CD4-positive, alpha-beta T cell (primary cell): ENCODE measurements at places on chromosomes 11 and 22. TPM values are rescaled to one million over a fixed set of nuclear protein-coding genes. Genes with fewer than 3 reads are reported as not detected.
A peak's percentile ranks its signal among the peaks of the same experiment; 100 is the strongest.

Gene NELL1
- not detected for total RNA-seq

Gene GAB2
- total RNA-seq: 11.9 TPM

Gene TMA7B
- 6.5 TPM for total RNA-seq

Gene TALDO1
- total RNA-seq: 26.2 TPM

Gene PRR5
- total RNA-seq: 31.6 TPM

Gene POLA2
- 10.6 TPM for total RNA-seq

Gene MRGPRE
- not detected for total RNA-seq

Gene CAVIN3
- total RNA-seq: not detected

Gene CARNS1
- 10.0 TPM for total RNA-seq

Gene SNU13
- 134 TPM for total RNA-seq

DNA sequence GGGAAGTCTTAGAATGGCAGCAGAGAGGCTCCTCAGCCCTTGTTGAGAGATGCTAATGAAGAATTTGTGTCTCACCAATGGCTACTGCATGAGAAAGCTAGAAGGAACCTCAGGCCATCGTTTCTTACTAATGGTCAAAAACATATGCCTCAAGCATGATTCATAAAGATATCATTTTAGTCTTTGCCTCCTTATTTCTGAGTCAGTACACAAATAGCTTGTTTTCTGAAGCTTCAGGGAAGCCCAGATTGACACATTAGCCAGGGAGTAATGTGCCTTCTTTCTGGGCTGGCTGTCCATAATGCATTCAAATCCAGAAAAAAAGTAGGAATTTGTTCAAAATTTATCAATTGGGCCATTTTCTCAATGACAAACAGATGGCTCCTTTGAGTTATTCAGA is 169.4 kb upstream of the ZBED5 start:
- no peak overlapping the region for H3K27ac ChIP-seq
- no peaks in the 10 kb centered on the region for H3K27me3 ChIP-seq
- no peak overlapping the region for H3K4me3 ChIP-seq
- H3K36me3 ChIP-seq: no peaks in the 10 kb centered on the region

DNA sequence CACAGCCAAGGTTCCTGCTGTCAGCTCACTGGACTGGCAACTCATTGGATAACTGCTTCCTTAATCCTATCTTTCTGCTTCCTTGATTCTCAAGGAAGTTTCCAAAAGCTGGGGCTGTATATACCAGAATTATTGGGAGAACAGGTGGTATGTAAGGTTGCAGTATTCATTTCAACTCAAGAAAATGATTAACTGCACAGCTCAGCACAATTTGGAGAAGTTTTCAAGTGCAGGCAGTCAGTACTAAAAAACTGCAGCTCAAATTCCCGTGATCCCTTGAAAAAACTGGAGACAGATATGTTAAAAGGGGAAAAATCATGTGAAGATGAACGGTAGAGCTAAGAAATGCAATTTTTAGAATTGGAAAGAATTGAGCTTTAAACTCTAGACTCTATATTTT is 44.4 kb downstream of the GRM5 start:
- no peaks in the 10 kb centered on the region for H3K36me3 ChIP-seq
- no peak overlapping the region for H3K4me3 ChIP-seq
- no peak for DNase-seq
- no peaks in the 10 kb centered on the region for H3K27me3 ChIP-seq
- H3K4me1 ChIP-seq: no peaks in the 10 kb centered on the region
- no peak overlapping the region for H3K27ac ChIP-seq

DNA sequence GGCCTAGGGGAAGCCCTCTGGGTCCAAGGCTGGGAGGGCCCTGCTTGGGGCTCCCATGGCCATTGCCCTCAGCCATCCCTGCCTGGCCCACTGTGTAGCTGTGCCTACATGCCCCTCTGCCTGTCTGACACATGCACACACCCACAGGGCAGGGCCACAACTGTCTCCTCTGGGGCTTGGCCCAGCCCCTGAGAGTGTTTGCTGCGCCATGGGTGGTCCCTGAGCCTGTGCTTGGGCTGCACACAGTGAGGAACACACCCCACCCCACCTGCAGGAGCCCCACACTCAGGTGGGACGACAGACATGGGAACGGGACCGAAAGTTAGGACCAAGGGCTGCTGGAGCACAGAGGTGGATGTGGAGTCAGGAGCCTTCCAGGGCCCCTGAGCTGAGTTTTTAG is 489.5 kb downstream of the TBC1D22A start:
- no peak overlapping the region for H3K4me3 ChIP-seq
- no peak for DNase-seq
- no peak overlapping the region for H3K27ac ChIP-seq
- H3K27me3 ChIP-seq: no peaks in the 10 kb centered on the region
- H3K36me3 ChIP-seq: no peaks in the 10 kb centered on the region
- H3K4me1 ChIP-seq: no peaks in the 10 kb centered on the region

DNA sequence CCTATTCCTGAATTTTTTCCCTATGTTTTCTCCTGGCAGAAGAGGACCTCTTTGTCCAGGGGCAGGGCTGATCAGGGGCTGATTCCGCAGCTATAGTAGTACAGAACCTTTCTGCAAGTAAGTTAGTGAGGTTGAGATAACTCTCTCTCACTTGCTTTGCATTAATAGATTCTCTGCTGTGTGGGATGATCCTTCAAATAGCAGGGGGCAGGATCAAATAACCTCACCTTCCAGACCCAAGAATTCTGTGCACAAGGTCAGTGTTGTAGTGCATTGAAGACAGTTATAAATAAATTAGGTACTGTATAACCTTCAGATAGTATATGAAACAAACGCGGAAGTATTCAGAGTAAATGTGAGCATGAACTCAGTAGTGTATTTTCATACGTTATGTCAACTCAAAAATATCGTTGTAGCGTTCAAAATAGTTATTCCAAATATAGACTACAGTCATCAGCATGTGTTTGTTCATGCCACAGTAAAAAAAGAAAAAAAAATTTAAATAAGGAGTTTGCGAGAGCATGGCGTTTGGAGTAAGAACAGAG is 278 bp downstream of the MMP26 start:
- H3K27ac ChIP-seq: no peak overlapping the region
- no peaks in the 10 kb centered on the region for H3K27me3 ChIP-seq
- no peak for DNase-seq
- H3K4me1 ChIP-seq: no peaks in the 10 kb centered on the region

- H3K4me3 ChIP-seq: peak within 1 kb of the TSS; percentile 74
- no peaks in the 10 kb centered on the region for H3K36me3 ChIP-seq
- peaks cover 65% of the 10 kb centered on the region for H3K4me1 ChIP-seq
- H3K27me3 ChIP-seq: no peaks in the 10 kb centered on the region
These were observed at the start of gene ARRB1 for GRCh38 chr11:75351541-75351790. Gene ARRB1, minus strand, starts transcription at chr11:75351661. Its CDS starts 54 bp downstream, at chr11:75351607.

DNA sequence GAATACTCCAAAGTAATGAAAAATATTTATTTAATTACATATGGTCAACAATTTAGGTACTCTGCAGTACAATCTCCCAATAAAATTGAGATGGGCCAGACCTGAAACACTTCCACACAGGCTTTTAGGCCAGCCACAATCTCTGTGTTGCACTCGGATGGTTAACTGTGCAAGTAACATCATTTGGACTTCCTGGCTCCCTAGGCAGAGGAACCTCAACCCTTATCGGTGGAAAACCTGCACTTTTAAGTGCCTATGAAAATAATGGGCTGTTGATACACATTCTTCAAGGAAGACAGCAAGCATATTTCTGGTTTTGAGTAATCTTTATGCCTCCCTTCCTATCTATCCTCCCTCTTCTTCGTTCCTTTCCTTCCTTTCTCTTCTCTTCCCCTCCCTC is 343.1 kb downstream of the SOX6 start:
- no peak for DNase-seq
- no peaks in the 10 kb centered on the region for H3K4me1 ChIP-seq
- H3K27ac ChIP-seq: no peak overlapping the region
- H3K27me3 ChIP-seq: no peaks in the 10 kb centered on the region
- no peaks in the 10 kb centered on the region for H3K36me3 ChIP-seq
- no peak overlapping the region for H3K4me3 ChIP-seq

GRCh38 chr11:68933605-68934320 is 30.1 kb downstream of the IGHMBP2 start:
- H3K27me3 ChIP-seq: no peaks in the 10 kb centered on the region
- H3K4me3 ChIP-seq: no peak overlapping the region
- peaks cover 76% of the 10 kb centered on the region for H3K36me3 ChIP-seq
- no peaks in the 10 kb centered on the region for H3K4me1 ChIP-seq
- no peak overlapping the region for H3K27ac ChIP-seq

DNA sequence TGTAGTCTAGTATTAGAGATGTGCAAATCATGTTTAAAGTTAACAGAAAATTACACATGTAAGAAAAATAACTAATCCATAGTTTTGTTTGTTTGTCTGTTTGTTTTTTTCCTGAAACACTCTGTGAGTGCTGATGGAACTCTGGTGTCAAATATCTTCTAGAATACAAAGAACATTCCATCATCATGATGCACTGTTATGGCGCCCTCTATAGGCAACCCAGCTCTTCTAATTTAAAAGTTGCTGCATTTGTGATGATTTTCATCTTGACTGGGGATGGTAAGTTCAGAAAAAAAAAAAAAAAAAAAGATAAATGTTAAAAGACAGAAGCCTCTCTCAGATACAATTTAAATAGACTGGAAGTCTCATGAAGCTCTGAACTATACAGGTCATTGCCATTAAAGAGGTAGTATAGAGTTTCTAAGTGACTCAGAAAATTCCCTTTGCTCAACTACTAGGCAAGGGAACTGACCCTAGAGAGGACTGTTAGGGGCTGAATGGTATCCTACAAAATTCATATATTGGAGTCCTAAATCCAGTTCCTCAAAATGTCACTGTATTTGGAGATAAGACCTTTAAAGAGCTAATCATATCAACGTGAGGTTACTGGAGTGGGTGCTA is 597.2 kb upstream of the ANO3 start:
- no peaks in the 10 kb centered on the region for H3K27me3 ChIP-seq
- no peaks in the 10 kb centered on the region for H3K36me3 ChIP-seq
- no peaks in the 10 kb centered on the region for H3K4me1 ChIP-seq
- H3K4me3 ChIP-seq: no peak overlapping the region
- no peak for DNase-seq

DNA sequence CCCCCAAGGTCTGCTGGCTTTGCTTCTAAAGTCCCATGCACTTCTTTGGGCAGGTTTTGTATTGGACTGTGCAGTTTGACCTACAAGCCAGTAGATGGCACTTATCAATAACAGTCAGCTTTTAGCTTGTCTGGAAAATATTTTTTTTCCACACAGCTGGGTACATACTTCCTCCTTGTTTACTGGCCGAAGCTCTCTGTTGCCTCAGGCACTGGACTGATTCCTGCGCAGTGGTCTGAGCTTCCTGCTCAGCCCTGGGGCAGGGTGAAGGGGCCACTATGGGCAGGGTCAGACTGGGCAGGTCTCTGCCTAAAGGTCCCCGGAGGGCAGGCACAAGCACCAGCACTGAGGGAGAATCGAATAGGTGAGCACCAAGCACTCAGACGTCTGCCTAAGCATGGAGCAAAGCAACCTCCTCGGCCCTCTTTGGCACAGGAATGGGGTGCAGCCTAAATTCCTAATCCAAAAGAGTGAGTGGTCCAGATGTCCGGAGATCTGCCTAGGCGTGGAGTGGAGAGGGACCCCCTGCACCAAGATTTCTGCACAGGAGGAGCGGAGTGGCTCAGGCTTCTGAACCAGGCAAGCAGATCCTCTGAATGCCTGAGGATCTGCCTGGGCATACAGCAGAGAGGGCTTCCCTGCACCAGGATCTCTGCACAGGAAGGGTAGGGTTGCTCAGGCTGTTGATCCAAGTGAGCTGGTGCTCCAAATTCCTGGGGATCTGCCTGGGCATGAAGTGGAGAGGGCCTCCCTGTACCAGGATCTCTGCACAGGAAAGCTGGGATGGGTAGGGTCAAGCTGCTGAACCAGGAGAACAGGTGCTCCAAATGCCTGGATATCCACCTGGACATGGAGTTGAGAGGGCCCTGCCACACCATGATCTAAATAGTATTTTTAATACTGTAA is 105.9 kb upstream of the C11orf58 start:
- H3K4me3 ChIP-seq: no peak overlapping the region
- H3K4me1 ChIP-seq: no peaks in the 10 kb centered on the region
- H3K27me3 ChIP-seq: no peaks in the 10 kb centered on the region

- no peaks in the 10 kb centered on the region for H3K27me3 ChIP-seq
- no peak overlapping the region for H3K27ac ChIP-seq
- H3K4me3 ChIP-seq: no peak overlapping the region
These were observed 1.8 kb downstream of the KCNK7 start for GRCh38 chr11:65593518-65594414.

GRCh38 chr11:73889536-73889935 is 12.7 kb downstream of the PAAF1 start:
- no peak overlapping the region for H3K27ac ChIP-seq
- no peak for DNase-seq
- no peak overlapping the region for H3K4me3 ChIP-seq
- H3K36me3 ChIP-seq: peaks cover 46% of the 10 kb centered on the region
- no peaks in the 10 kb centered on the region for H3K4me1 ChIP-seq

GRCh38 chr11:126083829-126084607 is 21.4 kb upstream of the CDON start:
- no peak overlapping the region for H3K27ac ChIP-seq
- H3K27me3 ChIP-seq: no peaks in the 10 kb centered on the region
- peaks cover 26% of the 10 kb centered on the region for H3K4me1 ChIP-seq
- DNase-seq: peak; percentile 74
- H3K4me3 ChIP-seq: peak overlapping the region; percentile 12
- no peaks in the 10 kb centered on the region for H3K36me3 ChIP-seq

- H3K27ac ChIP-seq: no peak overlapping the region
- no peak for DNase-seq
- no peaks in the 10 kb centered on the region for H3K36me3 ChIP-seq
- no peak overlapping the region for H3K4me3 ChIP-seq
- H3K4me1 ChIP-seq: peaks cover 16% of the 10 kb centered on the region
- peaks cover 10% of the 10 kb centered on the region for H3K27me3 ChIP-seq
These were observed 41.3 kb upstream of the VPREB1 start for GRCh38 chr22:22203048-22203971.

GRCh38 chr11:20511982-20512381 is 87.4 kb upstream of the SLC6A5 start:
- peaks cover 10% of the 10 kb centered on the region for H3K36me3 ChIP-seq
- DNase-seq: no peak
- H3K27me3 ChIP-seq: no peaks in the 10 kb centered on the region

- peaks cover 28% of the 10 kb centered on the region for H3K36me3 ChIP-seq
- H3K4me3 ChIP-seq: peak overlapping the region; percentile 92
- H3K4me1 ChIP-seq: peaks cover 27% of the 10 kb centered on the region
- peak overlapping the region; percentile 75 for H3K27ac ChIP-seq
- H3K27me3 ChIP-seq: no peaks in the 10 kb centered on the region
- no peak for DNase-seq
These were observed 388 bp downstream of the HINFP start for GRCh38 chr11:119121811-119122124.

- no peak overlapping the region for H3K27ac ChIP-seq
- H3K27me3 ChIP-seq: no peaks in the 10 kb centered on the region
- H3K4me1 ChIP-seq: peaks cover 4% of the 10 kb centered on the region
- DNase-seq: no peak
- H3K36me3 ChIP-seq: peaks cover 17% of the 10 kb centered on the region
- no peak overlapping the region for H3K4me3 ChIP-seq
These were observed 8.6 kb downstream of the HSCB start for GRCh38 chr22:28750471-28750881.

GRCh38 chr11:132357811-132358572 is 987.6 kb downstream of the NTM start:
- H3K4me1 ChIP-seq: peaks cover 6% of the 10 kb centered on the region
- no peaks in the 10 kb centered on the region for H3K36me3 ChIP-seq
- no peak overlapping the region for H3K27ac ChIP-seq
- H3K4me3 ChIP-seq: no peak overlapping the region
- no peaks in the 10 kb centered on the region for H3K27me3 ChIP-seq

- H3K36me3 ChIP-seq: no peaks in the 10 kb centered on the region
- no peaks in the 10 kb centered on the region for H3K4me1 ChIP-seq
- no peak overlapping the region for H3K4me3 ChIP-seq
- DNase-seq: no peak
These were observed 80.7 kb downstream of the RBFOX2 start for GRCh38 chr22:35947794-35948425.
